ENCODE measurements at places on chromosomes 12 and 14.
A peak's percentile ranks its signal among the peaks of the same experiment; 100 is the strongest.

GRCh38 chr14:32068708-32069107 is 8.4 kb upstream of the ARHGAP5 start:
- DNase-seq, result no peak

- no peak for DNase-seq
Observed at GRCh38 chr14:42517806-42518500, 911.3 kb downstream of the LRFN5 start.

GRCh38 chr12:84073401-84073800 is 839.2 kb downstream of the SLC6A15 start:
- no peak for DNase-seq

DNA sequence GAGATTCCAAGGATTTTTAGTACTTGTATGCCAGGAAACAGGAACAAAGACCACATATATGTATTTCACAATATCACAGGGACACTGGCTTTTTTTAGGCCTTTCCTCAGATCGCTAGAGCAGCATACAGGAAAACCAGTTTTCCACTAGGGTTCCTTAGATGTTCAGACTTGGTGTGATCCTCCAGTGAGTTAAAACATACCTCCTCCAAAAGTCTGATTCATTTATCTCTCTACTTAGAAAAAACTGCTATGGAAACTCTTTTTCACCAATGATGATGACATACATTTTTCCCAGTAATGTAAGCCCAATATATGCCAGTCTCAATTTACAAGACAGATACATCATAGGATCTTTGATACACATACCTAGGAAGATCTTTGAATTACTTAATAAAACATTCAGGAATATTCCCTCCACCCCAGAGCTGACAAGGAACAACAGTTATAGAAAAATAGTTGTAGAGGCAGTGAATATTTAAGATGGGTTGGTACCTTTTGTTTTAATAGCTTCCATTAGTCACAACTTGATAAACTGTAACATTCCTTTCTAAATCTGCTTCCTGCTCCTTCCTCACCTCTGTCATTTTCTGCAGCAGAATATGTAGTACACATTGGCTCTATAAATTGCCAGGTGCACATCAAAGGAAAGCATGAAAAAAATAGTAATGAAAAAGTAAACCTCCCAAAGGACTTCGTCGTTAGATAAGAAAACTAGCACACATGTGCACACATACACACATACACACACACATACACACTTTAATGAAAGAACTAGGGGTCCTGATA is 27.5 kb downstream of the BCAT1 start:
- no peak for DNase-seq

GRCh38 chr12:115380546-115381120 is 696.7 kb upstream of the TBX3 start:
- DNase-seq, result no peak

DNA sequence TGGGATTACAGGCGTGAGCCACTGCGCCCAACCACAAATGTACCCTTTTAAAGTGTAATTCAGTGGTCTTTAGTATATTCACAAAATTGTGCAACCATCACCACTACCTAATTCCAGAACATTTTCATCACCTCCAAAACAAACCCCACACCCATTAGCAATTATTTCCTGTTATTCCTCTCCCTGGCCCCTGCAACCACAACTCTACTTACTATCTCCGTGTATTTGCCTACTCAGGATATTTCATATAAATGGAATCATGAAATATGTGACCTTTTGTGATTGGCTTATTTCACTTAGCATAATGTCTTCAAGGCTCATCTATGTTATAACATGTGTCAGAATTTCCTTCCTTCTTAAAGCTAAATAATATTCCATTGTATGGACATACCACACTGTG is 16.0 kb upstream of the AQP2 start:
- DNase-seq, result no peak

DNA sequence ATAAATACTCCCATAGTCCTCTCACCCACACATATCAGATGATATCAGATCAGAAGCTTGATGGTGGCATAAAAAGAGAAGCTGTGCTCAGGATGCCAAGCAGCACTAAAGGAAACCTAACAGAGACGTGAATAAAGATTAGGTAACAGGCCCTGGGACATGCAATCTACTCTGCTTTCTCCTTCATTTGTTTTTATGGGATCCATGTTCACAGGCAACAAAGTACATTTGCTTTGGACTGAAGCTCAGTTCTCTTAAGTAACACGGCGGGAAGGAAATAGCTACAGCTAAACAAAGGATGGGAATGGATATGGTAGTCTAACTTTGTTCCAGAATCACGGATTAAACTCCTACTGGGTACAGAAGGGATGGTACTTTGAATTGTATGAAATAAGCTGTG is 119.5 kb downstream of the TTC7B start:
- DNase-seq, result no peak

DNA sequence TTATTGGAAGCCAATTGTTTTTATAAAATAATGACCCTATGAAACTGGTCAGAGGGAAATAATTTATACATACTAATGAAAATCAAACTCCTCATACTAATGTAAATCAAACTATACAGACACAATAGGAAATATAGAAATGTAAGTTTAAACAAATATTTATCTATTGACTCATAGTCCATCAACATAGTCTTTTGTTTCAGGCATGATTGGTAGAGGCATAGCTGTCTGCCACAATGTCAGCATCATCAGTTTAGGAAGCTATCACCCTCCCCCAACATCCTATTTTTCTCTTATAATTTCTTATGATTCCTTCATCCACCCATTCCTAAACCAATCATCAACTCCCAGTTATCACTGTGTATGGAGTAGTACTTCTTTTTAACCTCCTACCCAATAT is 117.7 kb downstream of the SLC38A6 start:
- no peak for DNase-seq

DNA sequence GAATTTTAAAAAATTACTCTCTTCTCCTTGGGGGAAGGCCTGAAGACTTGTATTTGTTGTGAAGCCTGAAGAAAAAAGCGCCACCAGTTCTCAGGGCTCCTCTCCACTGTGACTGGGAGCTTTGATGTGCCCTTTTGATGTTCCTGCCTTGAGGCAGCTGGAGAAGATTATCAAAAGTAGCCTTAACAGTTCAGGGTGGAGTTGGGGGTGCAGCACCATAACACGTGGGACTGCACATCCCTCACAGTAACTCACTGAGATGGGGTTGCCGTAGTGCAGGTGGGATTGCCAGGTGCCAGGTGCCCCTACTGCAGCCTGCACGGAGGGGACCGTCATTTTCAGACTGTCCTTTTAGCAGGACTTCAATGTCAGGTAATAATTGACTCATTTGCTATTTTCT is 474.1 kb downstream of the ETNK1 start:
- no peak for DNase-seq

DNA sequence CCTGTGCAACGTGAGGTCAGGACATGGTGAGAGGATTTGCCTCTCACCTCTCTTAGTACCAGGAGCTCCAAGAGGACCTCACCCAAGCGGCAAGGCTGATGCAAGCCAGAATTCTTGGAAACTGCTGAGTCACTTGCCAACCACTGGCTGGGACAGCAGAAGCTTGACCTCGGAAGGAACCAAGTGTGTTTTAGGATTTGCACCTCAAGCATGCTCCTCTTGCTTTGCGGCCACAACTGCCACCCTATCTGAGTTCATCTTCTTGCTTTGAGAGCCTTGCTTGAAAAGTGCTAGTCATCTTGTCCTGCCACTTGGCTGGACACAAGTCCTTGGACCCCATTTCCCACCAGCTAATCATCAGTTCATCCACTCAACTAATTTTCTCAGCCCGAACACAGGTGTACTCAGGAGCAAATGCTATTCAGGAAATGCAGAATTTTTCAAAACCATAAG is 195.8 kb downstream of the SLC25A21 start:
- DNase-seq, result no peak

DNA sequence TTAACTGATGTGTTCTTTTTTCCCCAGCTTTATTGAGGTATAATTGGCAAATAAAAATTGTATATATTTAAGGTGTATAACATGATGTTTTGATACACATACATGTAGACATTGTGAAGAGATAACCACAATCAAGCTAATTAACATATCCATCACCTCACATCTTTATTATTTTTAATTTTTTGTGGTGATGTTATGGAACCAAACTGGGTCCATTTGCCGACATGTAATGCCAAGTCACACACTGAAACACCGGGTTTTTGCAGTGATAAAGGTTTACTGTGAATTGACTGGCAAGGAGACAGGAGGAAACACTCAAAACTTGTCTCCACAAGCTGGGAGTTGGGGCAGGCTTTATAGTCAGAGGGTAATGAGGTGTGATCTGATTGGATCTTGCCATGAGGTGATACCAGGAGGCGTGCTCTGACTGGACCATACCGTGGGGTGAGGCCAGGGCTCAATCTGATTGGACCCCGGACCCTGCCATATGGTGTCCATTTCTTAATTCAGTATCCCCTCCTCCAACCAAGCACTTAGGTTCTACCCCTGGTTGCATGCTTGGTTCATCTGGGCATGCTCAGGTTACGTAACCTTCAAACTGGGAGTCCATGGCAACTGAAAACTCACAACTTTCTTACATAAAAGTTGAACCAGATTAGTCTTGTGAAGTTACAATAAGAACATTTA is 11.8 kb upstream of the WSCD2 start:
- DNase-seq, result no peak

DNA sequence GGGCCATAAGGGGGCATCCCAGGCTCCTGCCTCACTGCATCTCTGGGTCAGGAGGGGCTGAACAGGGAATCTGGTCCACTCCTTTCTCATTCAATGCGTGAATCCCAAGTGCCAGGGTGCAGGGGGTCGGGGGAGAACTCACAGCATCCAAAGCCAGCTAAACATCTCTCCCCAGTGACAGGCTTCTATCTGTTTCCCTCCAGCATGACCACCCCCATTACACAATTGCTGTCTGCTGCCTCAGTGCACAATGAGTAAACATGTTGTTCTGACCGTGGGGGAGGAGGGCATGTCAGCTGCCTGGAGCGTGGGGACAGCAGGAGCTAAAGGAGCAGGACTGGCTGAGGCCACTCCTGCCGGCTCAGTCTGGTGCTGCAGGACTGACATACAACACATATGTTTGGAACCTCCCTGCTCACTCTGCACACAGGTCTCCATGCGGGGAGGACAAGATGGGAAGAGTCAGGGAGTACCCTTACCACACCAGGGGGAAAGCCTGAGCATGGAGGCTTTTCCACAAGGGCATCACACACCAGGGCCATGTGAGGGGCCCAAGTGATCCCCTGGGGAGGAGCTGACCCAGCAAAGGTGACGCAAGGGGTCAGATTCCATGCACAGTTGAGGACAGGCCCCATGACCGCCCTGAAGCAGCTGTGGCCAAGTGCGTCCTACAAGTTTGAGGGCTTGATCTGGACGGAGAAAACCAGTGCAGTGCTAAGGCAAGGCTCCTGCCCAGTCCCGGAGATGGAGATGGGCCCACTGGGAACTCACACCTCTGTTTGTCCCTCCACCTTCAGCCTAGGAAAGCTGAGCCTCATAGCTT is 1.4 kb downstream of the TNS2 start:
- DNase-seq, result no peak

GRCh38 chr14:54866588-54866987 is 36.0 kb downstream of the GCH1 start:
- DNase-seq, result no peak

DNA sequence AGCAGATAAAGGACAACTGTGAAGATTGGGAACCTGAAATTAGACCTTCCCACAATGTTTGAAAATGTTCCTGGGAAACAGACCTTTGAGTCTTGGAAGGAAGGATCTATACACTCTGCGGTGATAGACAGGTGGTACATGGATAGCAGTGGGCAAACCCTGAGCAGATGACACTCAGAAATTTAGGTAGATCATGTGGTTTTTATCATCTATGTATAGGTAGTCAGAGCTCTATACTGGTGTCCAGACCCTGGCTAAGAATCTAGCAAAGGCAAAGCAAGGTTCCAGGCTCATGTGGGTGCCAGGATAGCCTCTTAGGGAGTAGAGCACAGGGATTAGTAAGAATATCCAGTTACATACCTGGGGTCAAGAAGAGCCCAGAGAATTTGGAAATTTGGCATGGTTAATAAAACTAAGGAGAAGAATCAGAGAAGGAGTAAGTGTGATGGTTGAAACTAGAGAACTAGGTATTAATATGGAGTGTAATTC is 331.2 kb upstream of the FBXO33 start:
- no peak for DNase-seq

GRCh38 chr12:13734584-13735152 is 246.7 kb downstream of the GRIN2B start:
- no peak for DNase-seq

- no peak for DNase-seq
Observed at GRCh38 chr12:25052196-25052913, 103.5 kb upstream of the BCAT1 start.

DNA sequence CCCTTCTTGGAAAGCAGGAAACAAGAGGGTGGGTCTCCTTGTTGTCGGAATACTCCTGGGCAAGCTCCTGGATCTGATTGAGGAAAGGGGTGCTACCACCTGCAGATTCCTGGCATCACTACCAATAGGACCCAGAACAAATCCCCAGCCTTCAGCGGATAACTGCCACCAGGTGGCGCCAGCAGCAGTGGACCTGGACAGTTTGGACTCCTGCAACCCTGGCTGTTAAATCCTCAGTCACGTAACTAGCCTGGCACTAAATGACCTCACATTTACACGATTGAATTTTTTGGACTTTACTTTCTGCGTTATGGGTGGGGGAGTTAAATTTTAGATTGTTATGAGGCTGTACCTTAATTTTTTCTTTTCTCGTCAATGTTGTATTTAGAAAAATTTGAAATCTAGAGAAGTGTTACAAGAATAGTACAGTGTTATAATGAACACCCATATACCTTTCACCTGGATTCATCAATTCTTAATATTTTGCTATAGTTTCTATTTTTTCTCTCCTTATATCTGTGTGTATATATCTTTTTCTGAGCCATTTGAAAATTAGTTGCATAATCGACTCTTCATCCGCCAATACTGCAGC is 95.6 kb downstream of the GAS2L3 start:
- peak; percentile 89 for DNase-seq

GRCh38 chr14:33393231-33393894 is 454.7 kb downstream of the NPAS3 start:
- DNase-seq, result no peak

GRCh38 chr14:100902295-100903133 is 1.0 kb downstream of the RTL1 start:
- DNase-seq, result no peak

DNA sequence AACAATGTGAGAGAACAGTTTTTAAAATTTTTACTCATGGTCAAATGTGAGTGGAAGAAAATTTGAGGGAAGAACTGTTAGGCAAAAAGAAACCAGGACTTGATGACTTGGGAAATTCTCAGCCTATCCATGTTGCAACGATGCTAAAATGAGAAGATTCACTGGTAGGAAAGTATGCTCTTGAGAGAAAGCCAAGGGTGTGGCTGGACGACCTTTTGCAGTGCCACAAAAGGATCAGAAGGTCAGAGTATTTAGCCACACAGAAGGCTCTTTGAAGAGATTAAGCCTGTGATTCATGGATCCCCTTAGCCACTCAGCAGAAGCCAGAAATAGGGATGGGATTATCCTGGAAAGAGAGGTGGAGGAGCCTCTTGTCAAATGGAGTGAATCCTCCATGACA is 336.8 kb downstream of the LRIG3 start:
- no peak for DNase-seq
